ENCODE measurements at places on chromosomes 16 and 17. TPM values are rescaled to one million over a fixed set of nuclear protein-coding genes. Genes with fewer than 3 reads are reported as not detected.

Gene ANKFY1
- 47.3 TPM for total RNA-seq

Gene SECTM1
- 11.6 TPM for total RNA-seq

Gene ZG16
- not detected for total RNA-seq

Gene RAB40C
- 30.6 TPM for total RNA-seq

Gene ZNF287
- 11.0 TPM for total RNA-seq

Gene CMTM3
- 43.9 TPM for total RNA-seq

Gene SMIM5
- total RNA-seq = 24.3 TPM

Gene TPSG1
- not detected for total RNA-seq

Gene EVPLL
- not detected for total RNA-seq
